ENCODE measurements at places on chromosomes 2 and 18. TPM values are rescaled to one million over a fixed set of nuclear protein-coding genes. Genes with fewer than 3 reads are reported as not detected.

UGT1A10 gene
- total RNA-seq: 0.41 TPM

LCT gene
- not detected for total RNA-seq

CNGA3 gene
- 0.18 TPM for total RNA-seq

SCN9A gene
- total RNA-seq: 14.0 TPM
